ENCODE measurements at places on chromosomes 3 and 15. TPM values are rescaled to one million over a fixed set of nuclear protein-coding genes. Genes with fewer than 3 reads are reported as not detected.

MRPS25 gene
- polyA plus RNA-seq, result 67.9 TPM

RTP1 gene
- not detected for polyA plus RNA-seq

NTRK3 gene
- 9.1 TPM for polyA plus RNA-seq

THRB gene
- 26.7 TPM for polyA plus RNA-seq

C3orf62 gene
- 8.7 TPM for polyA plus RNA-seq

PRSS50 gene
- polyA plus RNA-seq, result 4.8 TPM

AADACL2 gene
- not detected for polyA plus RNA-seq

CD200 gene
- polyA plus RNA-seq, result 41.6 TPM

RTP3 gene
- not detected for polyA plus RNA-seq

EPHB3 gene
- 29.0 TPM for polyA plus RNA-seq

MNS1 gene
- 34.8 TPM for polyA plus RNA-seq

ALDH1A2 gene
- polyA plus RNA-seq, result 353 TPM

KCNH8 gene
- polyA plus RNA-seq, result 1.3 TPM

LARP6 gene
- polyA plus RNA-seq, result 12.8 TPM

EOMES gene
- polyA plus RNA-seq, result 0.05 TPM
